ENCODE measurements at places on chromosomes 4 and X.

DNA sequence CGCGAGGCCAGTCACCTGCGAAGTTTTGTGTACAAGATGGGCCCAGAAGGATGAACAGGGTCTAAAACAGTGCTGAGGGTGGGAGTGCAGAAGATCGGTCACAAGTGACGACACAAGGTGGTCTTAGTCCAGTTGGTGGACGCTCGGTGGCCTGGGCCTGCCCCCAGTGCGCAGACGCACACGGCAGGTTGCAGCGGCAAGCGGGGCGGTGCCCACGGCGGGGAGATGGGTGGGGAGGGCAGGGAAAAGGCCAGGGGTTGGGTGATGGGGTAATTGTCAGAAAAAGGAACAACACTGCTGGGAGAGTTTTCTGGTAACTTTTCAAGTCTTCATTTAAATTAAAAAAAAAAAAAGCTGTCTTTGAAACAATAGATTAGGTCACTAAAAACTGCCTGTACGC lies 1.0 kb upstream of the PRDX4 start:
- no peak for DNase-seq

GRCh38 chr4:77697860-77698590 lies 92.4 kb downstream of the CXCL13 start:
- no peak for DNase-seq

DNA sequence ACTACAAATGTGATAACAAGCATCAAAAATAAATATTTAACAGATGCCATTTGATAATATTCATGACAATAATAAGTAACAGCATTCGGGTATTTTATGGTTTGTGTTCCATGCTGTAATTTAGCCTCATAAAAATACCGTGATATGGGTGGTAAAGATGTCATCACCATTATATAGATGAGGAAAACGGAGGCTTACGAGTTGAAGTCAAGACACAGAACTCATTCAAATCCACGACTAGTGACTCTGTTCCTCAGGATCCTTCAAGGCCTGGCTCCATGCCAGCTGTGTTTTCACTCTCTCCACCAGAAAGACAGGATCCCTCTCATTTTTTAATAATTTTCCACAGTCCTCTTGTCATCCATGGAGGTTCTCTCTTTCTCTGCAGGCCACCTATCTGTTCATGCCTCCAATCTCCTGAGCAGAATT lies 94.5 kb downstream of the APBB2 start:
- no peak for DNase-seq

DNA sequence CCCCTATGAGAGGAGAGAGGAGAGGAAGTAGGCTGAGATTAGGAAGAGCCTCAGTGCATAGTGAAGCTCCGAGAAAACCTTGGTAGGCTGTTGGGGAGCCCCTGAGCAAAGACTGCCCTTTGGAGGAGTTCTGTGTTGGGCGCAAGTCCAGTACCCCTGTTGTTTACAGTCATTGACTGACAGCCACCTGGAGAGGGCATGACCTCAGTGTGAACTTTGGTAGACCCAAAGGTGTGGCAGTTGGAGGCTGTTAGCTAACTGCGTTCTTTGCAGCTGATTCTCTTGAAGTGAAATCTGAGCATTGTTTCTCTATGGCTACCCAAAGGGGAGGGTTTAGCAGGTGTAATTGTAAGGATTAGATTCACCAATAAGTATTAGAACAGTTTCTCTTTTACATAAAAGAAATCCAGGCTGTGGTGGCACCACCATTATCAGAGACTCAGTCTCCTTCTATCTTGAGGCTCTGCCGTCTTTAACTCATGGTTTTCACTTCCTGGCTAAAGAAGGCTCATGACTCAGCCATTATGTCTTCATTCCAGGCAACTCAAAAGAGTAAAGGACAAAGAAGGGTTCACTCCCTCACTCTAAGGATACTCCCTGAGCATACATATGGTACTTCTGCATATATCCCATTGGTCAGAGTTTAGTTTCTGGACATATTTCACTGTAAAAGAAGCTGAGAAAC lies 33.4 kb downstream of the ANXA3 start:
- no peak for DNase-seq

DNA sequence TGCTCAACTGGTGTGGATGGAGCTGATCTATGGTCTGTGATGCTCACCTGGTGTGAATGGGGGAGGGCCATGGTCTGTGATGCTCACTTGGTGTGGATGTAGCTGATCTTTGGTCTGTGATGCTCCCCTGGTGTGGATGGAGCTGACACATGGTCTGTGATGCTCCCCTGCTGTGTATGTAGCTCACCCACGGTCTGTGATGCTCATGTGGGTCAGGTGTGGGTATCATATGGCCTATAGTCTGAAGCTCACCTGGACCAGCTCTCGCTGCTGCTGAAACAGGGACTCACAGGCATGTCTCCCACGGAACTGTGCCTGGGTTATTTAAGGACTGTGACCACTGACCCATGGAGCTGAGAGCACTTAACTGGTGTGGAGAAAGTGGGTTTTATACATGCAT lies 109.7 kb downstream of the CRLF2 start:
- no peak for DNase-seq

DNA sequence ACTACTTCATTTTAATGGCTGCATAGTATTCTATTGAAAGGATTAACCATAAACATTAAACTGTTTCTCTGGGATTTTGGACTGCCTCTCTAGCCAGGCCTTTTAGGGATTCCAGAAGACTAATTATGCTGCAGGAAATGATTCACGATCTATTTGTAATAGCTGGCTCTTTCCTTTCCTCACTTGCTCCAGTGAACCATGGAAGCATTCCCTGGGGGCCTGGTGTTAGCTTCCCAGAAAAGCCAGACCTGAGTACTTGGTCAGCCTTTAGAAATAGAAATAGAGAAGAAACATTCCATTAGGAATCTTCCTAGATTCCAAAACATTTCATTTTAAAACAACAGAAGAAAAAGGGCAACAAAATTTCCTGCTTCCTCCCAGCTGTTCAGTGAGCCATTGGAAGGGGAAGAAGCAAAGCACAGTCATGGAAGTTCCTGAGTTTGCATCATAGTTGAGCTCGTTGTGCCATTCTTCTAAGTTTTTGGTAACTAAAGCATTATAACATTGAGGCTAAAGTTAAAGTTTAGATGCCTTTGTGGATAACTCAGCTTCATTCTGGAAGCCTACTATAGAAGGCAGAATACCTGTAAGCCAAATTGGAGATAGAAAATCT lies 83.5 kb downstream of the NPNT start:
- no peak for DNase-seq

DNA sequence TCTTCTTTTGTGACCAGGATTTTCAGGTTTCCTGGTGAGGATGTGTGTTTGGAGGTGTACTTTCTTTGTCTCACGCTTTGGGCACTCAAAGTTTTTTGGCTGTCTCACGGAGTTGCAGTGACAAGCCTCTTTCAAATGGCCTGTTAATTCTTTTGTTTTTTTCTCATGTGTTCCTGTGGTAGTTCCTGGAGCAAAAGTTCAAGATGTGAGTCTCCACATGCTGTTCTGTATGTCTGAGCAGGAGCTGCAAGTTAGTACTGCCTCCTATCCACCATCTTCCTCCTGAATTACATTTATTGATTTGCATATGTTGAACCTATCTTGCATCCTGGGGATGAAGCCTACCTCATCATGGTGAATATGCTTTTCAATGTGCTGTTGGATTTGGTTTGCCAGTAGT lies 118.5 kb downstream of the VSIG4 start:
- DNase-seq = no peak

Data from activated T-cell treated with anti-CD3 and anti-CD28 coated beads, Interleukin-2, amount 50 U/mL, for 1 hour (primary cell).